ENCODE measurements at places on chromosomes 11 and 22.

DNA sequence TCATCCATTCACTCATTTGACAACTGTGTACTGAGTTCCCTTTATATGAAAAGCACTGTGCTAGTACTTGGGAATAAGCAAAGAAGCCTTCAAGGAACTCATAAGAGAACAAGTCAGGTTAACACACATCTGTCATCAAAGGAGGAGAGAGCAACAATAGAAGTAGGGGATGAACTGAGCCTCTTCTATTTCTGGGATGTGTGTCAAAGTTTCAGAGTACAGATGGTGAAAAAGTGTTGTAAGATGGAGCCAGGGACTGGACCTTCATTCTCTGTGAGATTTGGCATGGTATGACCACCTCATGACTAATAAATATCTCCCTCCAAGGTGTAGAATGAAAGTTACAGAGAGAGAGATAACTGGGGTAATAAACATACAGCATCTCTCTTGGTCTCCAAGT is 349.8 kb upstream of the PLET1 start:
- no peak for DNase-seq

DNA sequence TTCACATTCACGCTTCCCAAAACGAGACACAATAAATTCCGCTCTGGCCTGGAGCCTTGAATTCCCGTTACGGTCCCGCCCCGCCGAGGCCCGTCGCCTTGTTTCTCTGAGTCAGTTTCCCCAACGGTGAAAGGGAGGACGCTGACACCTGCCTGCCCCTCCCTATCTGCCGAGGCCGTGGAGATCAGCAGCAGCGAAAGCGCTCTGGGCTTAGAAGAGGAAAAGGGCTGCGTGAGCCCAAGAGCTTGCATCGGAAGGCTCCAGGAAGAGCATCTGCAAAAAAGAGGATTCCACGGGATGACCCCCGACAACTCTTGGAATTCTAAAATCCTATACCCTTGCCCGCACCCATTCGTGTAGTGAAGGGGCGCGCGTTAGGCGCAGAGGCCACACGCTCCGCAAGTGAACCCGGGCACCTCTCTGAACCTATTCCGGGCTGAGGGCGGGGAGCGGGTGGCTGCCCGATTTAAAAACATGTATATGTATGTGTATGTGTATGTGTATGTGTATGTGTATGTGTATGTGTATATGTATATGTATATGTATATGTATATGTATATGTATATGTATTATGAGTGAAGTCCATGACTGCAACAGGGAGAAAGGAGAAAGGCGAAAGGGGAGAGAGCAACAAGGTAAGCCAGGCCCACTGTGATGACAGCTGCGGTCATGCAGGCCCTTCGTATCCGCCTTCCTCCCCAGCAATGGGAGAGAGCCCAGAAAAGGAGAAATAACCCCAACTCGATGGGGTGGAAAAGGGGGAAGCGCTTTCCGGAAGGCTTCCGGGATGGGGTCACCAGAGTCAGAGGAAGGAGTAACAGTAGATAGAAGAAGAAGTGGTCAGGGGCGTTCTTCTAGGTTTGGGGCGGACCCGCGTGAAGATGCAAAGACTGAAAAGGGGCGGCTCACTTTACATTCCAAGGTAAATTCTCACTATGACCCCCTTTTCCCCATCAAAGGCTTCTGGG is 948 bp upstream of the MRTFA start:
- DNase-seq = peak; percentile 68

- no peak for DNase-seq
Observed at GRCh38 chr22:38477585-38477984, 9.7 kb downstream of the KDELR3 start.

DNA sequence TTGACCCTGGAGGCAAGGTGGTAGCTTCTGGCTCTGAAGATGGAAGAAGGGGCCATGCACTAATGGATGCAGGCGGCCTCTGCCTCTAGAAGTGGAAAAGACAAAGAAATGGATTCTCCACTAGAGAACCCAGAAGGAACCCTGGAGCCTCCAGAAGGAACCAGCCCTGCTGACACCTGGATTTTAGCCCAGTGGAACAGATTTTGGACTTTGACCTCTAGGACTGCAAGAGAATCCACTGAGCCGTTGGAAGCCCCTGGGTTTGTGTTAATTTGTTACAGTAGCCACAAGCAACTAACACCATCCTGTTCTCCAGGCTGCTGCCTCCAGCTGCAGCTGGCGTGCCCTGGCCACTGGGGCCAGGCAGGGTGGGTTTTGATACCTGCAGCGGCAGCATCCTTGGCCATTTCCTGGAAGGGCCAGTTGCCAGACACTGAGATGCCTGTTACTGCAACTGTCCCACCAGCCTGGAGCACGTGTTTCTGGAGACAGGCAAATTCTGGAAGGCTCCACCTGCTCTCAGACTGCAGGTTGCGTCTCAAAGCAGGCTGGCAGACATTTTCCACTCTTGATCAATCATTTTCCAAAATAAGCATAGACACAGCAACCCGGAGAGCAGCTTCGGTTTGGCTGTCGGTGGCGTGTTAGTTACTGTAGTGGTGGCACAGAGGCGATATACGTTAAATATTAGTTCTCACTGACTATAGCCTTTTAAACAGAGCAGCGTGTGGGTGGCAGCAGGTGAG is 76.8 kb upstream of the PARVG start:
- no peak for DNase-seq

DNA sequence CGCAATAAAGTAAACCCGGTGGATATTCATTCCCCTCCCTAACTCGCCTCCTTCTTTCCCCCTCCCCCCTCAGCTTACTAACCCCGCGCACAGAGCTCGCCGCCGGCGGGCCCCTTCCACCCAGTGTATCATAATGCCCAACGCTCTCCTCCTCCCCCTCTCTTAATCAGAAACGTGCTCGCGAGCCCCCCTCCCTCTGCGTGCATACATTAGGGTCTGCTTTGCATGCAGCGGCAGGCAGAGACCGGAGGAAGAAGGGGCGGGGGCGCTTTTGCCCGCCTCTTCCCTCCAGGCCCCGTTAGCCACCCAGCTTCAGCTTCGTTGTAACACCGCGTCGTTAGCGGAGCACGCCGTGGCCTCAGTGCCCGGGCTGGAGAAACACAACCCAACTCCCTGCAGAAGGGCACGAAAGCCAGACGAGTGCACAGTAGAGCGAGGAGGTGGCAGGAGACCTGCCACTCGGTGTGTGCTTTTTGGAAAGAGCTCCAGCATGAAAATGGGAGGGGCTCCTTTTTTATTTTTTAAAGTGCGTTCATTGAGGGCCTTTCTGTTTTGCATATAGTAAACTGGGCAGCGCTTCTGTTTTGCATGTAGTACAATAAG is 901 bp upstream of the KMT2A start:
- DNase-seq = peak; percentile 65

GRCh38 chr22:23415490-23415851 is 164.6 kb downstream of the IGLL1 start:
- DNase-seq = no peak

GRCh38 chr11:57157624-57158023 is 24.1 kb upstream of the LRRC55 start:
- no peak for DNase-seq

- no peak for DNase-seq
Observed at GRCh38 chr11:72828081-72828567, 13.9 kb downstream of the ATG16L2 start.

- no peak for DNase-seq
Observed at GRCh38 chr11:3139481-3140290, 25.4 kb downstream of the OSBPL5 start.

- no peak for DNase-seq
Observed at GRCh38 chr11:10197091-10197490, 96.9 kb downstream of the SBF2 start.

Data from activated naive CD4-positive, alpha-beta T cell treated with Interleukin-2 at 50 U/mL for 16 hours (primary cell).